ENCODE measurements at places on chromosomes 16 and 17. TPM values are rescaled to one million over a fixed set of nuclear protein-coding genes. Genes with fewer than 3 reads are reported as not detected.

GRCh38 chr16:83147244-83147643, 520.5 kb downstream of the CDH13 start:
- no peaks in the 10 kb centered on the region for H3K27me3 ChIP-seq
- H3K4me1 ChIP-seq, result no peaks in the 10 kb centered on the region
- DNase-seq, result no peak
- no peak overlapping the region for H3K4me3 ChIP-seq

- H3K27ac ChIP-seq, result no peak overlapping the region
- H3K4me3 ChIP-seq, result no peak overlapping the region
Measured at GRCh38 chr16:65494080-65494479, 372.2 kb upstream of the CDH11 start.

DNA sequence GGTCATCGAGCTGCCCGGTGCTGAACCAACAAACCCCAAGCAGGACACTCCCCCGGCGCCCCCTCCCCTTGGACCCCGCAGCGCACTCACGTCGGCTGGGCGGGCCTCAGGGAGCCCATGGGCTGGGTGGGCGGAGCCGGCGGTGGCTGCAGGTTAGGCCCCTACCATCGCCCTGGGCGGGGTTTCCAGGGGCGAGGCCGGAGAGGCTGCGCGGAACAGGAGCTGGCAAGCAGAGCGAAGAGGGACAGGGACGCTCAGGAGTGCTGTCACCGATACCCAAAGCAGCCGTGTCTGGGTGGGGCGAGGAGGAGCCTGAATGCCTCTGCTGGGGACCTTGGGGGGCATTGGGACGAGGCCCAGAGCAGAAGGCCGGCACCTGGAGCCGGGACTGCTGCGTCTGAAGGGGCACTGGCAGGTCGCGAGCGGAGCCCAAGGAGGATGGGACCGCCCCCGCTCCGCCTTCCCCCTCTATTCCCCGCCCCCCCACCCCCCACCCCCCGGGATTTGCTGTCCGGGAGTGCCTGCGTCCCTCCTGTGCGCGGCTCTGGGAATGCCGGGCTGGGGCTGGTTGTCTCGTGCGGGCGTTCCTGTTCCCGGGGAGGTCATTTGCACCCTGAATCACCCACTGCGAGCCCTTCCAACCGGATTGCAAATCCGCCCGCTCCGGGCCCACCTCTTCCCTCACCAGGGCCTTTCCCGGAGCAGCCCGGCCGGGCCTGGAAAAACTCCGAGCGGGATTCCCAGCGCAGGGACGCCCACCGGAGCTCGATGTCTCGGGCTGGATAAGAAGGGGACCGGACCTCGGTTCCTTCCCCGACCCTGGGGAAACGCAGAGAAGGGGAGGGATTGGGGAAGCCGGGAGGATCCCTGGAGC, 902 bp downstream of the ARHGAP27 start:
- DNase-seq, result peak; percentile 92
- H3K4me1 ChIP-seq, result peaks cover 48% of the 10 kb centered on the region
- H3K4me3 ChIP-seq, result peak overlapping the region; percentile 56
- no peaks in the 10 kb centered on the region for H3K27me3 ChIP-seq

DNA sequence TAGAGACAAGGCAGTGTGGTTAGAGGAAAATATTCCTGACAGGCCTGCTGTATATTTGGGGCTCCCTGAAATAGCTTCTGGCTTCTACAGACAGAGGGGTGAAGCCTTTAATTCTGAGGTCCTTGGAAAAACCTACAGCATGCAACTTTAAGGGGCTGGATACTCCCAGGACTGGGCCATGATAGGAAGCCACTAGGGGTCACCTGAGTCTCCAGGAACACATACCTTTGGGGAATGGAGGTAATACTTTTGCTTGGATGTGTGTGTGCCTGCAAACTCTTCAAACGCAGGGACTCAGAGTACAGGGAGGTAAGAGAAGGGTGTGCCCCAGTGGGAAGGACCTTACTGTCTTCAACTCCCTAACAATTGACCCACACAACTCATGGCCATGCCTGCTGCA, 4.1 kb downstream of the ASIC2 start:
- peaks cover 10% of the 10 kb centered on the region for H3K27me3 ChIP-seq
- H3K27ac ChIP-seq, result no peak overlapping the region
- no peak overlapping the region for H3K4me3 ChIP-seq
- no peak for DNase-seq

Gene IGF2BP1
- total RNA-seq, result not detected

Gene FBXW10
- total RNA-seq, result 1.4 TPM

- no peaks in the 10 kb centered on the region for H3K36me3 ChIP-seq
- peaks cover 8% of the 10 kb centered on the region for H3K4me1 ChIP-seq
- DNase-seq, result no peak
- H3K27me3 ChIP-seq, result no peaks in the 10 kb centered on the region
- H3K4me3 ChIP-seq, result no peak overlapping the region
- no peak overlapping the region for H3K27ac ChIP-seq
Measured at GRCh38 chr17:77530591-77530990, 389.8 kb downstream of the SEC14L1 start.

GRCh38 chr17:42101513-42102292, 3.4 kb upstream of the ZNF385C start:
- no peak overlapping the region for H3K4me3 ChIP-seq
- peak; percentile 41 for DNase-seq
- H3K27me3 ChIP-seq, result peaks cover 9% of the 10 kb centered on the region
- H3K4me1 ChIP-seq, result peaks cover 8% of the 10 kb centered on the region
- no peaks in the 10 kb centered on the region for H3K36me3 ChIP-seq

DNA sequence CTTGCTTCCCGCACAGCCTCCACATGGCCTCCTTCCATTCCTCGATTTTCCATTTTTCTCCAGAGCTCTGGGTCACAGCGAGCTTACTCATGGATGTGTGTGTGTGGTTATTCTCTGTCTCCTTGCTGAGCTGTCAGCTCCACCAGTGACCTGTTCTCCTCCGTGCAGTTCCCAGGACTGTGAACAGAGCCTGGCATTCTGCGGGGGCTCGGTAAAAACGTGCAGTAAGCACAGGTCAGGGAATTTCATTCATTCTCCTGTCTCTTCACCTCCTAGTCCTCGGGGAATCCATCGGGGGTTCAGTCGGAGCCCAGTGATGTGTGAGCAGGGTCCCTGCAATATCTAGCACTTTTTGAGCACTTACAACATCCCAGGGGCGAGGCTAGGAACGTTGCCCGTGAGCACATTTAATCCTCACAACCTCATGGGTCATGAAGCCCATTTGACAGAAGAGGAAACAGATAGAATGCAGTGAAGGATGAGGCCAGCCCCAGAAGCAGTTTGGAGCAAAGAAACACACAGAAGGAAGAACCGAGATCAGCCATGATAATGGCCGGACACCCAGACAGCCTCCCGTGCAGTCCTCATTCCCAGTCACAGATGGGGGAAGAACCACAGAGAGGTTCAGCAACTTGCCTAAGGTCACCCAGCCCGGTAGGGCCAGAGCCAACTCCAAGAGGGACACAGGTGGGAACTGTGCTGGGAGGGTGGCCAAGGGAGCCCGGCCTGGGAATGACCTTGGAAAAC, 183.2 kb upstream of the GSE1 start:
- no peaks in the 10 kb centered on the region for H3K27me3 ChIP-seq
- no peaks in the 10 kb centered on the region for H3K4me1 ChIP-seq
- H3K36me3 ChIP-seq, result no peaks in the 10 kb centered on the region
- no peak overlapping the region for H3K27ac ChIP-seq

- no peak for DNase-seq
- no peaks in the 10 kb centered on the region for H3K4me1 ChIP-seq
- no peaks in the 10 kb centered on the region for H3K27me3 ChIP-seq
- no peak overlapping the region for H3K27ac ChIP-seq
- no peaks in the 10 kb centered on the region for H3K36me3 ChIP-seq
Measured at GRCh38 chr16:81185416-81185815, 53.1 kb upstream of the BCO1 start.

Gene SLC16A11
- 16.2 TPM for total RNA-seq

GRCh38 chr17:47862621-47863440, 11.9 kb upstream of the SP6 start:
- no peaks in the 10 kb centered on the region for H3K27me3 ChIP-seq
- no peak overlapping the region for H3K27ac ChIP-seq
- no peaks in the 10 kb centered on the region for H3K36me3 ChIP-seq
- no peak overlapping the region for H3K4me3 ChIP-seq
- no peak for DNase-seq

DNA sequence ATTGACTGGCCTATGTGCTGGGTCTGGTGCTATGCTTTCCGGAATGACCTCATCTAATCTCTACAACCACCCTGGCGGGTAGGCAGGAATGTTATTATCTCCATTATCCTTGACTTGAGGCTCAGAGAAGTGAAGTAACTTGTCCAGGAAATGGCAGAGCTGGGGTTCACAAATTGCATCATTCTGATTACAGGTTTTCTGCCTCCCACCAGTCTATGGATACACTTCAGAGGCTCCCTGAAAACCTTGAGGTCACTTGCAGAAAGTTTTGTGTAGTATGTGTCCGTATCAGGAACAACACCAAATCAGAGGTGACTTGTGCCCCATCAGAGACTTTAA, 19.1 kb downstream of the NOD2 start:
- no peak overlapping the region for H3K4me3 ChIP-seq
- no peaks in the 10 kb centered on the region for H3K27me3 ChIP-seq
- DNase-seq, result no peak
- no peaks in the 10 kb centered on the region for H3K36me3 ChIP-seq
- H3K27ac ChIP-seq, result no peak overlapping the region

Gene TMEM204
- 85.3 TPM for total RNA-seq

Gene LDHD
- total RNA-seq, result 41.3 TPM

- H3K27ac ChIP-seq, result peak overlapping the region; percentile 96
- peaks cover 35% of the 10 kb centered on the region for H3K4me1 ChIP-seq
- no peaks in the 10 kb centered on the region for H3K36me3 ChIP-seq
- H3K4me3 ChIP-seq, result no peak overlapping the region
- no peaks in the 10 kb centered on the region for H3K27me3 ChIP-seq
- no peak for DNase-seq
Measured at GRCh38 chr17:47203984-47204721, 5.0 kb upstream of the MYL4 start.

DNA sequence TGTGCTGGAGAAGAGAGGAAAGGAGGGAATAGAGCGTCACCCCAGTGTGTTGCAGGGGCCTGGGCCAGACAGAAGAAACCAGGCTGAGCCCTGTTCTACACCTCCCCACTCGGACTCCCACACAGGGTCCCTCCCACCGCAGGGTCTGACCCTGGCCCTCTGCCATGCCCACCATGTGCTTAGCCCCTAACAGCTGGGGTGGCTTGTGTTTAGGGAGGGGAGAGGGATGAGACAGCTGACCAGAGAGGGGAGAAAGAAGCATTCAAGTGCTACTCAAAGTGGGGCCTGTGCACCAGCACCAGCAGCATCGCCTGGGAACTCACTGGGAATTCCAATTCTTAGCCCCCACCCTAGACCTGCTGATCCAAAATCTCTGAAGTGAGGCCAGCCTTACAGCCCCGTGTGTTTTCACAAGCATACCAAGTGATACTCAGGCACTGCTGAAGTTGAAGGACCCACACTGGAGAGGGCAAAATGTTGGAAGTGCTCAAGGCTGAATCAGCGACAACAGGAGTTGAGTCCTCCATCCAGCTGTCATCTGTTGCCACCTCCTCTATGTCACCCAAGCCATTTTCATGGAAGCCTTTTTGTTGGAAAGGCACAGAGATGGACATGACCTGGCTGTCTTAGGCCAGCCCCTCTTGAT, 47.0 kb downstream of the FZD2 start:
- H3K27me3 ChIP-seq, result no peaks in the 10 kb centered on the region
- peak; percentile 44 for DNase-seq
- no peaks in the 10 kb centered on the region for H3K4me1 ChIP-seq
- H3K27ac ChIP-seq, result no peak overlapping the region
- H3K4me3 ChIP-seq, result no peak overlapping the region

- no peak for DNase-seq
- H3K27ac ChIP-seq, result no peak overlapping the region
- H3K4me3 ChIP-seq, result no peak overlapping the region
- no peaks in the 10 kb centered on the region for H3K4me1 ChIP-seq
- no peaks in the 10 kb centered on the region for H3K27me3 ChIP-seq
Measured at GRCh38 chr17:70577456-70577855, 408.1 kb downstream of the KCNJ2 start.

DNA sequence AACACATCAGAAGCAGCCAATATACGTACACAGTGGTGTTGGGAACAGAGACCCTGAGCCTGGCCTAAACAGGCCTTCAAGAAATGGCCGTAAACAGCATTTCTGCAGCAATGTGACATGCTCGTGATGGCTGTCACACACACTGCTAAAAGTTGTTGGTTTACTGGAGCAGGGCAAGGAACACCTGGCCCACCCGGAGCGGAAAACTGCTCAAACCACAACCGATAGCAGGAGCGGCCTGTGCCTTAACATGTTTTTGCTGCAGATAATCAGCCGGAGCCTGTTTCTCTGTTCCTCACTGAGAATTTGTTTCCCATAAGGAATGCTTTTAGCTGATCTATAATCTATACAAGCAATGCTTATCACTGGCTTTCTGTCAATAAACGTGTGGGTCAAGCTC, 6.0 kb upstream of the DPEP1 start:
- no peak overlapping the region for H3K4me3 ChIP-seq
- H3K4me1 ChIP-seq, result peaks cover 4% of the 10 kb centered on the region
- DNase-seq, result no peak
- H3K27ac ChIP-seq, result no peak overlapping the region
- no peaks in the 10 kb centered on the region for H3K27me3 ChIP-seq

DNA sequence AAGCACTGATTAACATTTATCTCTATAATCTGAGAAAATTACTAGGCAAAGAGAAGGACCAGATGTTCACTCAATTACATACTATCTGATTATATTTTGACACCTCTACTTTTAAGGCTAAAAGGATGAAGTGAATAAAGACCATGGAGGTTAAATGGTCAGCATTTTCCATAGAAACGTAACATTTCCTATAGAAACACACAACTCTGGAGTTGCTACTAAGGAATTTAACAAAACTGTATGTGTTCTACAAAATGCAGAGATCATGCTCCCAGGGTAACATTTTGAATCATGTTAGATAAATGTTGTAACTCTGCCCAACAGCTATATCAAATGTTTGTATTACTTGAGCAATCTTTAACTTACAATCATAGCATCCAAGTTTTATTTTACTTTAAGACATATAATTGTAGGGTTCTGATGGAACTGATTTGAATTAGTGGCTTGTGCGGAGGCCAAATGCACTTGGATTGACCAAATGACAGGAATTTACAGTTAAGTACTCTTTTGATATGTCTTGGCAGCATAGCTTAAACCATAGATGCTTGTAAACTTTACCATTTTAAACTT, 97.7 kb downstream of the RPGRIP1L start:
- H3K36me3 ChIP-seq, result no peaks in the 10 kb centered on the region
- H3K4me3 ChIP-seq, result no peak overlapping the region
- no peak overlapping the region for H3K27ac ChIP-seq
- no peaks in the 10 kb centered on the region for H3K4me1 ChIP-seq
- no peaks in the 10 kb centered on the region for H3K27me3 ChIP-seq
- no peak for DNase-seq

Gene PIPOX
- 0.58 TPM for total RNA-seq

Gene ABHD15
- total RNA-seq, result 12.1 TPM

DNA sequence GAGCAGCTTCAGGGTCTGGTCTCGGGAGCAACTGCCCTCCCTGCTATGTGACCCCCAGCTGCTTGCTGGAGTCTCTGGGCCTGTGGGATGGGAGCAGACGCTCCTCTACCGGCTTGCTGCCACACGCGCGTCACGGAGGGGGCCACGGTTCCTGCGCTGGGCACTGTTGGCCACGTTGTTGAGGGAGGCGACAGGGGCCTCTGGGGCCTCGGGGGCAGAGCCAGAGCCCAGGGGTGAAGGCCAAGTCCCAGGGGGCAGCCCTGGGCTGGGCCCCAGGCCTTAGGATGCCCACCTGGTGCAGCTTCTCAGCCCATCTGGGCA, 56.6 kb downstream of the ZFPM1 start:
- H3K4me1 ChIP-seq, result peaks cover under 1% of the 10 kb centered on the region
- no peak for DNase-seq
- H3K27ac ChIP-seq, result no peak overlapping the region
